ENCODE measurements at places on chromosomes 5 and 9.

DNA sequence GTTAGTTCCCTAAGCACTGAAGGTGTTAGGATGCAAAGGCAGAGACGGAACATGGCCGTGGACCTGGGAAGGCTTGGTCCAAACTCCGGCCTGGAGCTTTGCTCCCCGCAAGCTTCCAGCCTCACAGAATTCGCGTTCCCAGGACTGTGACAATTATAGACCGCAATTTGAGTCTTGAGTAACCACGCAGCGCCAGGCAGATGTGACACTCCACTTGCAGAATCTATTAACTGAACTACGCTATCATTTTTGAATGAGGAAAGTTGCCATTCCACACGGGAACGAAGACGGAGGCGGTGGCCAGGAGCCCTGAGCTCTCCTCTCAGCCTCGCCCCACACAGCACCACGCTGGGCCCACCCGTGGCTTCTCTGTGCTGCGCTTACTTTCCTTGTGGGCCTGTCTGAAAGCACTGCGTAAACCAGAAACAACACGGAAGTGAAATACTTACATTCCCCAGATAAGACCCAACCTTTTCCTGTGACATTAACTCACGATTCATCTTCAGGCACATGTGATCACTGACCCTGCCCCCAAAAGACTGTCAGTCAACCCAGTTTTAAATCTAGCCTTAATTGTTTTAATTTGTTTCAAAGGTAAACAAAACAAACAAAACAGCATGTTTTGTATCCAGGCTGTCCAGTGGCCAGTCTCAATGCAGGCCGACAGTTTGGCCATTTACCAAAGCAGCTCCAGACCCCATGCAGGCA, 16.1 kb upstream of the COL5A1 start:
- no peak for DNase-seq

GRCh38 chr9:106305428-106306133, 557.4 kb upstream of the ZNF462 start:
- DNase-seq: no peak

- no peak for DNase-seq
These were observed 593.3 kb upstream of the DMAC1 start for GRCh38 chr9:8392866-8393265.

- DNase-seq: no peak
These were observed 59.4 kb upstream of the ICE1 start for GRCh38 chr5:5363045-5363444.

GRCh38 chr9:81070689-81071088, 618.7 kb downstream of the TLE1 start:
- no peak for DNase-seq

GRCh38 chr5:56508249-56508648, 275.1 kb upstream of the ANKRD55 start:
- DNase-seq: no peak

- DNase-seq: no peak
These were observed 53.8 kb downstream of the MRPL36 start for GRCh38 chr5:1745796-1746370.

- no peak for DNase-seq
These were observed 7.4 kb downstream of the CTNNA1 start for GRCh38 chr5:138760448-138761110.

DNA sequence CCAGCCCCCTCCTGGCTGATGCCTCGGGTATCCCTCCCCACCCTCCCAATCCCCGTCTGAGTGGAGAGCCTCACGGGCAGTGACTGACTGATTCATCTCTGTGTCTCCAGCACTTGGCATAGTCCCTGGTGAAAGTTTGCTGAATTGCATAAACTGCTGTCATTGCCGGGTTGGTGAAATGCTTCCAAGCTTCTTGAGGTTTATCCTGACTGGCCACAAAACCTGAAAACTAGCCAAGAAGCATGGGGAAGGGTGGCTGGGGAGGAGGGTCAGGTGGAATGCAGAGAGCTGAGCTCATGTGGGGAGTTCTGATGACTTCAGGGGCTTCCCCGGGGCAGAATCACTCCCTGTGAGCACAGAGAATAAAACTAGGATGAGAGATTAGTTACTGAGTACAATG, 56.9 kb upstream of the GGTA1 start:
- no peak for DNase-seq

DNA sequence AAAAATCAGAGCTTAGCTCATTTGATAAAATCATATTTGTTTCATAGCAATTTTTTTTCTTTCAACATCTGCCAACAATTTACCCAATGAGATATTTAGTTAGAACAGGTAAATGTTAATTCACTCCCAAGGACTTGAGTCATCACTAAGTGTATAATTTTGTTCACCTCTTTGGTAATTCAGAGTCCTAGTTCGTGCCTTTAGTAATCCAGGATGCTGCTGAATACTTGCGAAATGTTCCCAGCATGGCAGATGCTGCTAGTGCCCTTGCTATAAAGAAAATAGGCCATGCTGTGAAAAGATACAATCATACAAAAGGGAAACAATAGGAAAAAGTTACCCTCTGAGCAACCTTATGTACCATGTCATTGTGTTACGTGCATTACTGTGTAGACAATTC, 210.5 kb downstream of the CSNK1G3 start:
- no peak for DNase-seq
